ENCODE measurements at places on chromosomes 3 and 15.

DNA sequence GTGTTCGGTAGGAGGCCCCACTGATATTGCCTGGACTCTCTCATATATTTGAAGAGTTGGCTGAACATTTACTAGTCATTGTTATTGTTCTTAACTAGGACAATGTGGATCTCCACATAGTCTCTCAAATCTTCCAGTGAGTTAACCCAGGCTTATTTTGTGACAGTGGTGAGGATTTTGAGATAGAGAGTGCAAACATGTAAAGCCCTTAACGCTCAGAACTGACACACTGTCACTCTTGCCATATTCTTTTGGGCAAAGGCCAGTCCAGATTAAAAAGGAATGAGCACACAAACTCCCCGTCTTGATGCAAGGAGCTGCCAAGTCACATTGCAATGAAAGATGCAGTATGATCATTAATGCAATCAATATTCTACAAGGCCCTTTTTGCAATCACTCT, 431.9 kb upstream of the AZI2 start:
- no peak for DNase-seq

DNA sequence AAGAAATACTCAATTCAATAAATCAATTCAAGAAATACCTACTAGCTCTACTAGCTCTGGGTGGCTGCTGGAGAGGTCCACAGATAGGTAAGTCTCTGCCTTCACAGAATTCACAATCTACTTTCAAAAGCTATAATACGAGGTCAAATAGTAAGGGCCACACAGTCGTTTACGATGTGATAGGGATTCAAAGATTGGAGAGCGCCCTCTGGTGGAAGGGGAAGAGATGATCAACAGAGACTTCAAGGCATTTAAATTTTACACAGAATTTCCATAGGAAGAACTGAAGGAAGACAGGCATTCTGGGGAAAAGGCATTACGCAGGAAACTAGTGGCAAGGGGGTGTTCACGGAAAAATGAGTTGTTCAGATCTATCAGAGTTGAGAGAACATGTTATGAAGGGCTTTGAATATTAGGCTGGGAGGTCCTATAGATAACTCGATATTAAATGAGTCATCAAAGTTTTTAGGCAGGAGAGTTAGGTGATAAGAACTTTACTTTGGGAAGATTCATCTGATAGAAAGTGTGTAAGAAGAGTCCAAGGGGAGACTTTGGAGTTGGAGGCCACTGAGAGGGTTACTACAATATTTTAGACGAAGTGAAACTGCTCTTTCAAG, 128.8 kb downstream of the FRMD5 start:
- peak; percentile 81 for DNase-seq

DNA sequence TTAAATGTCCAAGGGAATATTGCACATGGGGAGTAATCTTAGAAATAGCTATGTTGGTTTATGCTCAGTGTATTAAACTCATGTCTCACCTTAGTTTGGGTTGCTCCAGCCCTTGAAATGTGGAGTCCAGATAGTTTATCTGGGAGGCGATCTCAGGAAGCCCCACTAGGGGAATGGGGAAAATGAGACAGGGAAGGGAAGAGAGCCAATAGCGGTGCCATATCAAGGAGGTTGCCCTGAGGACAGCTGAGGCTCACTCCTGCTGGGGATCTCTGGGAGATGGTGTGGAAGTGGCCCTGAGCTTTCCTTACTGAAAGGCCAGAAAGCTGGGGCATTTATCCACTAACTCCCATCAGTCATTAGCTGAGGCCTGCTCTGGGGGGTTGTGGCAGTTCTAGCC, 43.3 kb upstream of the POLR2M start:
- no peak for DNase-seq

GRCh38 chr3:85706130-85706529, 747.3 kb downstream of the CADM2 start:
- peak; percentile 41 for DNase-seq

- no peak for DNase-seq
Measured at GRCh38 chr3:85821130-85821756, 862.5 kb downstream of the CADM2 start.

DNA sequence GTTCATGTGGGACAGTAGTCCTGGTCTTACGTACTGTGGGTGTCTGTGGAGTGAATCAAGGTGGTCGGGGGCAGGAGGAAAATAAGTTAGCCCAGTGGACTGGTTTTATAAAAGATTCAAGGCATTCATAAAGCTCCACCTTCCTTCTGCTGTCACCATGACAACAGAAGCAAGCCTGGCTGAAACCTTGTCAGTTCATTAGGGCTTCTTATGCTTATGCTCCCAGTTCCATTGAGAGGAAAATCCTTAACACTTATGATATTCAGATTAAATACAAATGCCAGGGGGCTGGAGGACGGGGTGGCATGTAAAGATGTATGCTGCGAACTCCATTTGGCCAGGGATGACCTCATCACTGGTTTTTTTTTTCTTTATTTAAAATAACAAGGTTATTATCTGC, 283.1 kb upstream of the ATP10A start:
- no peak for DNase-seq

DNA sequence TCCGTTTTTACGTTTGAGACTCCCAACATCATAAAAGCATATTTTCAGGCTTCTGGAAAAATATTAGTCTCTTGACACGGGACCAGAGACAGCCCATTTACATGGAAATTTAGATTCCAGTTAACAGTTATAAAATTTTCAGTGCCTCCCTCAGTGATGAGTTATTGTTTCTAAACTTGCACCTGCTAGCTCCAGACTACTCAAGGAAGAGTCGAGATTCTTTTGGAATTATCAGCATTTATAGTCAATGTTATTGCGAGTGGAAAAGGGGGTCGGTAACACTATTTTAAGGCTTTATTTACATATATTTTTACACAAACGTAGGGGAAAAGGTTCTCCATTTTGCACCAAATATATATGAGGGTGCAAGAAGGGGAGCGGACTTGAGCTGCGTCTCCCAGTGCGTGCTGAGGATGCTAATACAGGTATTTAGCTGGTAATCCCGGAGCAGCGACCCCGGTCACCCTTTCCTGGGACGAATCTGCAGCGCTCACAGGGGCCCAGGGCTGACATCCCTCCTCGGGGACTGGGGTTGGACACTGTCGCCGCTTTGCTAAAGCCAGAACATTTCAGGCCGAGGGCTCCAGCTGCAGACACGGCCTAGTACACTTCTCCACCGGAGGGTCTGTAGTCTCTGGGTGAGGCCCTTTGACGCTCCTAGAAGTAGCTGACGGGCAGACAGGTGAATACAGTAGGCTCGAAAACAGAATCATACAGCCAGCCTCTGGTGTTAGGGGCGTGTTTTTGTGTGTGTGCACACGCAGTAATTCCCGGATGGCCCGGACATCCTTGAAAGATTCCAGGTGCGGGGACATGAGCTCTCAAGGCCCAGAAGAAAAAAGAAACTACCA, 729 bp upstream of the ZBTB11 start:
- no peak for DNase-seq

DNA sequence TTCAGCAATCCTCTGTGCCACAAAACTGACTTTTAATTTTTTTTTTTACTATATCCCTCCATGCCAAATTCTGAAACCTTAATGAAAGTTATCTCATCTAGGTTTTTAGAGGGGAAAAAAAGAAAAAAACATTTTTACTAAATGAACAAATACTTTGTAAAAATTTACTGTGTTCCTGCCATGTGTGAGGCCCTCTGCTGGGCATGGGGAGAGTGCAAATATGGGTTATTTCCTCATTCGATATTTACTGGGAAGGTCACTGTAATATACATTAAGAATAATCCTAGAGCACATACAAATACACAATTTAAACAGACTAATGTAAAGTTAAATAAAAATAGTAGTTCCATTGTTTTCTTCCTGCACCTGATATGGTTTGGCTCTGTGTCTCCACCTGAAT, 215.0 kb downstream of the GRM7 start:
- DNase-seq: no peak

DNA sequence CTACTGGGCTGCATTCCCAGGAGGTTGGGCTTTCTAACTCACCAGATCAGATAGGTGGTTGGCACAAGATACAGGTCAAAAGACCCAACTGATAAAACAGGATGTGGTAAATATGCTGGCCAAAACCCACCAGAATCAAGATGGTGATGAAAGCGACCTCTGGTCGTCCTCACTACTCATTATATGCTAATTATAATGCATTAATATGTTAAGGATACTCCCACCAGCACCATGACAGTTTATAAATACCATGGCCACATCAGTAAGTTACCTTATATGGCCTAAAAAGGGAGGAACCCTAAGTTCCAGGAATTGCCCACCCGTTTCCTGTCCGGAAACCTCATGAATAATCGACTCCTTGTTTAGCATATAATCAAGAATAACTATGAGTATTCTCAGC, 31.6 kb downstream of the CFAP44 start:
- DNase-seq: no peak

GRCh38 chr3:15636028-15636709, 34.6 kb downstream of the BTD start:
- DNase-seq: no peak

- DNase-seq: no peak
Measured at GRCh38 chr3:188269040-188269439, 115.1 kb downstream of the LPP start.

- no peak for DNase-seq
Measured at GRCh38 chr3:43637702-43638101, 15.9 kb upstream of the ANO10 start.

GRCh38 chr15:78320183-78320582, 20.0 kb upstream of the CRABP1 start:
- peak; percentile 37 for DNase-seq

DNA sequence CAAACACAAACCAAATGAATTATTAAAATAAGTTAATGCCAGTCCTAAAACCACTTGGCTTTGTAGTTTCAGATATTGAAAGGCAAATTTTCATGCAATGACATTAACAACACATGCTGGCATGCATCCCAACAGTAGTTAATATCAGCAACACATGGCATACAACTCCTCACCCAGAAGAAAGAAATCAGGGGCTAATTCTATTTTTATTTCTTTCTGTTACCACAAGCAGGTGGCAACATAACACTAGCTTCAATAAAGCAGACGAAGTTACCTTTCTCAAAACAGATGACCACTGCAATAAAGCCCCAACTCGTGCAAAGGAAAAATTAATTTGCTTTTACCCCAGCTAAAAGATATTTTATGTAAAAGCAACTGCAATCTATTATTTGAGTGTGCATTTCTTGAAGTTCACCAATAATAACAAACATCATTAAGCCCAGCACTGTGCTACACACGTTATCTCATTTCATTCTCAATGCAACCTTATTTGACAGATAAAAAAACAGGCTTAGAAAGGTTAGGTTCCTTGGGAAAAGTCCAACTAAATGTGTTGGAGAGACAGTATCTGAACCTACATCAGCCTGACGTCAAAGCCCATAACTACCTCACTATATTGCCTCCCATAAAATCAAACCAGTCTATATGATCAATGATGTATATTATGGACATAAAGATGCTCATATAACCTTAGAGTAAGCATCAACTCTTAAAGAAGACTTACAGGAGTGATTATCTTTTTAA, 2.8 kb downstream of the TOP2B start:
- DNase-seq: no peak

GRCh38 chr15:85986741-85987140, 92.9 kb upstream of the AGBL1 start:
- no peak for DNase-seq

DNA sequence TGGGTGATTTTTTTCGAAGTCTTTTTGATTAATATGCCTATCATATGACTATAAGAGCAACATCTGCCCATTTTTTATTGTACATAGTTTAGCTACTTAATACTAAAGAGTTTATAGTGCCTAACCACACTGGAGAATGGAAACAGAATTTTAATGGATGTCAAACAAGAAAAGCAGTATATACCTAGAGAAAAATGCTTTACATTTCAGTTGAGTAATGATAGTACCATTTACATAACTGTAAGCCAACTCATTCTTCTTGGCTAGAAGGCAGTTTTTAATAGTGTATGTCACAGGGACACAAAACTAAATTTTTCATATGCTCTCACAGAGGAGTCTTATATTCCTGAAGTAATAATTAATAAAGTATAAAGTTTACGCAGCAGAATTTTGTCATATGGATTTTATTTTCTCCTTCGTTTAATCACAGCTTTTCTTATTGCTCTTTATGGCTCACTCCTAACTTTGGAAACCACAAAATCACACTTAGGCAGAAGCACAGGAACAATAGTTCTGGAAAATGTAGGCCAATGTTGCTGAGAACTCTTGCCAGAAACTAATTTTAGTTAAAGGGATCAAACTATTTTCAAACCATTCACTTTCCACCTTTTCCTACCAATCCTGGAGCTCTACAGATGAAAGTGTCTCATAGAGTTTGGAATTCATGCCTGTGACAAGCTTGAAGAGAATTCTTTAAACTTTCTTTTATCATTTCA, 243.6 kb downstream of the ZIC1 start:
- DNase-seq: no peak

DNA sequence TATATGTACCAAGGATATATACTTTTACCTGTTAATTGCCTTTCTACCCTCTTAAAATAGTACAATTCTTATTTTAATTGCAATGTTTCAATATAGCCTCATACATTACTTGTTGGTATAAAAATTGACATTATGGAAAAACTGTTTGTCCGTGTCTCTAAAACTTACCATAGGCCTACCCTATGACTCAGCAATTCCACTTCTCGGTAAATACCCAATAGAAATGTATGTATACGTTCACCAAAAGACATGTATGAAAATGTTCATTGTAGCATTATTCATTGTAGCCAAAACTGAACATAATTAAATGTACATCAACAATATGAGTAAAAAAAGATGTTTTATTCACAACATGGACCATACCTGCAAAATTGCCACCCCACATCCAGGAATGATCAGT, 679.2 kb upstream of the UBE2E2 start:
- no peak for DNase-seq

DNA sequence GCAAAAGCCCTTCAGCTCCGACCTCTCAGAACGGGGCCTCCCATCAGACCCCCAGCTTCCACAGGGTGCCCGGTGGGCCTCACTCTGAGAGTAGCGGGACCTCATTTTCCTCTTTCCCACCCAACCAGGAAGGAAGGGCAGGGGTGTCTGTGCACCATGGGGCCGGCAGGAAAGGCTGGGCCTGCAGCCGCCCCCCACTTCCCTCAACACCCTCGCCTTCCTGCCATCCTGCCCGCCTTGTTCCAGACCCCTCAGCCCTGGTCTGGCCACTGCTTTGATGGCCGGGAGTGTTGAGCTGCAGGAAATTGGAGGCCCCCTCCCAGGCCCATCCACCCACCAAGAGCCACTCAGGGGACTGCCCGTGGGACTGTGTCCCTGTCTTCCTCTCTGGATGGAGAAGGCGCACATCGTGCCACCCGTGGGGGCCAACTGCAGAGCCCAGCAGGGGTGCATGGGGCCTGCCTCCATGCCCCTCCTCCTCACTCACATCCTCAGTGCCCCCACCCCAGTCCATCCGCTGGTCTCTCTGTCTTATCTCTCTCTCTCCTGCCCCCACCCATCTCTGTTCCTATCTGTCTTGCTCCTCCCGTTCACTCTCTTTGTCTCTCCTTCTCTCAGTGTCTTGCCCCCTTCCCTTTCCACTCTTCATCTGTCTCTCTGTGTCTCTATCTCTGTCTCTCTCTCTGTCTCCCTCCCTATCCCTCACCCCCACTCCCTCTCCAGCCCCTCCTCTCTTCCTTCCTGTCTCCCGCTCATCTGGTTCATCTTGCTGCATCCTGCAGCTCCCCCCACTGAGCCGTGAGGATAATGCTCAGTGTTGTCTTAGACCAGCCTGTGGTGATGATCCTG, 1.8 kb upstream of the PLXND1 start:
- DNase-seq: no peak
